ENCODE measurements at places on chromosomes 6 and 20. TPM values are rescaled to one million over a fixed set of nuclear protein-coding genes. Genes with fewer than 3 reads are reported as not detected.

DNA sequence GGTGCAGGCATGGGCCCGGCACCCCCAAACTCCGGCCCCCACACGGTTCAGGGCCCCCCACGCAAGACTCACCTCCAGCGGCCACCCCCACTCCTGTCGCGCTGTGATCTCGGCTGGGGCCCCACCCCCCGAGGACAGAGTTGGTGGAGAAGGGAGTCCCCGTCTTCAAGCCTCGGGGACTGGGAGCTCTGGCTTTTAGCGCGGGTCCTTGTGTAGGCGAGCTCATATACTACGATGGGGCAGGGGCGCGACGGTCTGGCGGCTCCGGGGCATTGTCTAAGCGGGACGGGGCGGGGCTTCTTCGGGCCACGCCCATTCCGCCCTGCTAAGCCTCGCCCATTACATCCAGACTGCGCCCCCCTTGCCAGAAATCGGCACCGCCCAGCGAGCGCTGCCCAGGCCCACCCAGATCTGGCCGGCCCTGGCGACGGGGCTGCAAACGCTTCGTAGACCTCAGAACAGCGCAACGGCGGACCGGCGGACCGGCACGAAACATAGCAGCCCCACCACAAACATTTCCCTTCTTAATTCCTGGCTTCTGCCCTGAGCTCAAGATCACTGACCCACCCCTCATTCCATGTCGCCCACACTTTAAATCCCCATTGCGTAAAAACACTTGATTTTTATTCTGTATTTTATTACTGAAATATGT lies 1.0 kb upstream of the DDAH2 start:
- H3K4me1 ChIP-seq: peaks cover 51% of the 10 kb centered on the region
- peak overlapping the region; percentile 94 for H3K27ac ChIP-seq
- peak; percentile 90 for DNase-seq

- H3K36me3 ChIP-seq: no peaks in the 10 kb centered on the region
- no peak for DNase-seq
- H3K4me1 ChIP-seq: no peaks in the 10 kb centered on the region
- no peak overlapping the region for H3K27ac ChIP-seq
These were observed 209.8 kb downstream of the TPBG start for GRCh38 chr6:82573254-82573972.

DNA sequence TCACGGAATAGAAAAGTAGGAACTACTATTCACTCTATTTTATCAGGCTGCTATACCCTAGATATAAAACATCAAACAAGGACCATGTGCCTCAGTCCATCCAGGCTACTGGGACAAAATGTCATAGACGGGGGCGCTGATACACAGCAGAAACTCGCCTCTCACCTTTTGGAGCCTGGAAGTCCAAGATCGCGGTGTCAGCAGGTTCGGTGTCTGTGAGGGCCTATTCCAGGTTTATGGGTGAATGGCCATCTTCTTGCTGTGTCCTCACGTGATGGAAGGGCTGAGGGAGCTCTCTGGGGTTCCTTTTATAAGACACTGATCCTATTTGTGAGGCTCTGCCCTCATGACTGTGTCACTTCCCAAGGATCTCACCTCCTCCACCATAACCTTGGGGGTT lies 89.5 kb downstream of the DLL1 start:
- H3K27me3 ChIP-seq: peaks cover under 1% of the 10 kb centered on the region
- no peaks in the 10 kb centered on the region for H3K4me1 ChIP-seq
- no peak overlapping the region for H3K4me3 ChIP-seq

Gene HEBP2
- total RNA-seq: 72.2 TPM

Gene FAM229B
- 8.7 TPM for total RNA-seq

Gene RPS6KA2
- 41.1 TPM for total RNA-seq

Data from transverse colon (tissue), 4 donors.